ENCODE measurements at places on chromosomes 13 and 19. TPM values are rescaled to one million over a fixed set of nuclear protein-coding genes. Genes with fewer than 3 reads are reported as not detected.

The ACP7 gene
- 4.4 TPM for total RNA-seq

- peak; percentile 86 for DNase-seq
Observed at GRCh38 chr13:113584205-113584869, at the start of gene TFDP1. Gene TFDP1 (plus strand): TSS chr13:113584753. CDS start chr13:113585838, 1,085 bp downstream.

- DNase-seq = peak; percentile 89
Observed at GRCh38 chr19:46180701-46181387, 32.8 kb downstream of the IGFL2 start.

GRCh38 chr13:39281539-39282150, 243.4 kb downstream of the NHLRC3 start:
- DNase-seq = no peak

GRCh38 chr13:23849670-23850069, 39.5 kb downstream of the MIPEP start:
- DNase-seq = no peak

The C19orf67 gene
- not detected for total RNA-seq

The PSG11 gene
- not detected for total RNA-seq

DNA sequence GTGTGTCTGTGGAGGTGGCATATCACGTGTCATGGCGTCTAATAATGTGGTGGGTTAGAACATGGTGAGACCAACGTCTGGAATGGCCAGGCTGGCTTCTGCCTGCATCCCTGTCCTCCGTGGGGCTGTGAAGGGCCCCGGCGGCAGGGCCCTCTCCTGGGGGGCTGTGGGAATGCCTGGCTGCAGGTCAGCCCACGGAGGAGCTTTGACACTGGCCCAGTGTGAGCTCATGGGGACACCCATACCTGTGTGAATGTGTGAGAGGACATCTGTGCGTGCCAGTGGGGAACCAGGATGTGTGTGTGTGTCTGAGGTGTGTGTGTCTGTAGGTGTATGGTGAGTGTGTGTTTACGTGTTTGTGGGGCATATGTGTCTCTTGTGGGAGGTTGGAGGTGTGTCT, 300.1 kb downstream of the TEX29 start:
- no peak for DNase-seq

DNA sequence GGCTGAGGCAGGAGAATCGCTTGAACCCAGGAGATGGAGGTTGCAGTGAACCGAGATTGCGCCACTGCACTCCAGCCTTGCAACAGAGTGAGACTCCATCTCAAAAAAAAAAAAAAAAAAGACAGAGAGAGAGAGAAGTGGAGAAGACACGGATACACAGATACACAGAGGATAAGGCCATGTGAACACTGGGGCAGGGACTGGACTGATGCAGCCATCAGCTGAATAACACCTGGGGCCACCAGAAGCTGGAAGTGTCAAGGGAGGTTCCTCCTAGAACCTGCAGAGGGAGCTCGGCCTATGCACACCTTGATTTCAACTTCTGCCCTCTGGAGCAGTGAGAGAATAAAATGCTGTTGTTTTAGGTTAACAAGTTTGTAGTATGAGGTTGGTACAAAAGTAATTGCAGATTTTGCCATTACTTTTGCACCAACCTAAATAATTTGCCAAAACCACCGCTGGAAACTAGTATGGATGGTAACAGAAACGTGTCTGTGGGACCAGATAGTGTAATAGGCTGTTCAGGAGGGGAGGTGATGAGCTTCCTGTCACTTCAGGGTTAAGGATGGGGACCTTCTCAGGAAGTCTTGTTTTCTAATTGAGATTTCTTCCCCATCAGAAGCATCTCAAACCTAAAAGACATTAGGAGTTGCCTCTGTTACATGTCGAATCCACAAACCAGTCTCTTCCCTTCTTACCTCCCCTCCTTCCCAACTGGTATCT, 36.4 kb upstream of the IGSF23 start:
- DNase-seq = peak; percentile 56

GRCh38 chr19:30407068-30407709, 35.0 kb downstream of the ZNF536 start:
- DNase-seq = no peak

The ZNF724 gene
- 8.3 TPM for total RNA-seq

The NPAS1 gene
- 0.67 TPM for total RNA-seq

DNA sequence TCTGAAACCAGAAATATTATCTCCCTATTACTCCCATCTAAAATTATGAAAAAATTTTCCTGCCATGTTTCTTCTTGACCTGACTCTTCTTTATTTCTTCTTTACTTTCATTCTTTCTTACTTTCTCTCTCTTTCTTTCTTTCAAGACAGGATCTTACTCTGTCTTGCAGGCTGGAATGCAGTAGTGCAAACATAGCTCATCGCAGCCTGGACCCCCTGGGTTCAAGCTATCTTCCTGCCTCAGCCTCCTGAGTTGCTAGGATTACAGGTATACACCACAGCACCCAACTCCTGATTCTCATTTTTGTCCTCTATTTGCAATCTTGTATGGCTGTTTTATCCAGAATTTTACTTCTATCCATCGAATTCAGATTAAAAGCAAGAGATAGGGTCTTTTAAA, 631.1 kb downstream of the TBC1D4 start:
- DNase-seq = no peak

The ATP4A gene
- not detected for total RNA-seq

The ZNF667 gene
- total RNA-seq = 8.7 TPM

The B3GNT8 gene
- total RNA-seq = 3.4 TPM

DNA sequence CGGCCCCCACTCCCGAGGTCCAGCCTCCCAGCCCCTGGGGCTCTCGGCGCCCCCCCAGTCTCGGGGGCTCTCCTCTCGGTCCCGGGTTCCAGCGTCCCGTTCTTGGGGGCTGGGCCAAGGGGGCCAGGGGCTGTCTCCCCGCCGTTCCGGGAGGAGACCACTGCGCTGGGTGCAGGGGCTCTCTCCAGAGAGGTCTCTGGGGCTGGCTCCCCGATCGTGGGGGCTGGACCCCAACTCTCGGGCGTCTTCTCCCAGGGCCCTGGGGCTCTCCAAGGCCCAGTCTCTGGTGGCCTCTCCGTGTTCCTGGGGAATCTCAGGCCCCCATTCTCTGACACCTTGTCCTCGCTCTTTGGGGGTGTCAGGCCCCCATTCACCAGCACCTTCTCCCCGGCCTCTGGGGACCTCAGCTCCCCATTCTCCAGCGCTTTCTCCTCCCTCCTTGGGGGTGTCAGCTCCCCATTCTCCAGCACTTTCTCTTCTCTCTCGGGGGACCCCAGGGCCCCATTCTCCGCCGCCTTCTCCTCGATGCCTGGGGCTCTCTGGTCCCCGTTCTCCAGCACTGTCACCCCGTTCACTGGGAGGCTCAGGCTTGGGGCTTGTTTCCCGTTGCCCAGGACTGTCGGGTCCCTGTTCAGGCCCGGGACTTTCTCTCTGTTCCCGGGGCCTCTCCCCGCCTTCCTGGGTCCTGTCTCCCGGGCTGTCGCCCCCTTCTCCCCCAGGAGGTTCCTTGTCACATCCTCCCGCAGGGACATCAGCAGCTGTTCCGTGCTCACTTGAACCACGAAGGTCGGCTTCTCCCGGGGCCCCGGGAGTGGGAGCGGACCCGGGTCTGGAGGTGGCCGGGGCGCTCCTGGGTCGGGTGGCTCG, 13.7 kb downstream of the LMTK3 start:
- no peak for DNase-seq

- DNase-seq = no peak
Observed at GRCh38 chr19:35753634-35754369, 3.0 kb downstream of the HSPB6 start.

DNA sequence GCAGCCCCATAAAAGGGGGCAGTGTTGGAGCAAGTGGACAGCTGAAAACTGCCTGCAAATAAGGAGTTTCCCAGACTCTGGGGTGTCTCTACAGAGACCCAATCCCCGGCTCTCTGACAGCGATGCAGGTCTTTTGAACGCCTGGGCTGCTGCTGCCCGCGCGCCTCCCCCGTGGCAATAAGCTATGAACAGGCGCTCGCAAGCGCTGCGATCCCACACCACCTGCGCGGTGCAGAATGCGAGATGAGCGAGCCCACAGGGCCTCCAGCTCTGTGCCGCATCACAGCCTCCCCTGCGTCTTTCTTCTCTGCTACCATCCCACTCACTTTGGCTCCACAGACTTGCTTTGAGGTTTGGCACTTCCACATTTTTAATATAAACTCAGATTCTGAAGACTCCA, 62.3 kb downstream of the KCTD15 start:
- no peak for DNase-seq

DNA sequence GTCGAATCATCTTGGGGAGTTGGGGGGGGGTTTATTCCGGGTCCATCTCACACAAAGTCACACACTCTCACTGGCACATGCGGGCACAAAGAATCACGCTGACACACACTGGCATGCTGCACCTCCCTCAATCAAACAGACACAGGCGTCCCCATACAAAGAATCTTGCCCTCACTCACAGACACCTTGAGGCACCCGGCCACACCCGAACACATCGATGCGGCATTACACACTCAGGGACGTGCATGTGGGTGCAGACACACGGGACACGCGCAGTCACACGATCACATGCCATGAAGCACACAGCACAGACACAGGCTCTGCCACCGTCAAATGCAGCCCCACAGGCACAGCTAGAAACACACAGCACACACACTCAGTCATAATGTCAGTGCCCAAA, 7.8 kb downstream of the NFIX start:
- DNase-seq = no peak

The PRX gene
- 1.7 TPM for total RNA-seq

- DNase-seq = no peak
Observed at GRCh38 chr19:29590278-29590677, 15.8 kb upstream of the POP4 start.

DNA sequence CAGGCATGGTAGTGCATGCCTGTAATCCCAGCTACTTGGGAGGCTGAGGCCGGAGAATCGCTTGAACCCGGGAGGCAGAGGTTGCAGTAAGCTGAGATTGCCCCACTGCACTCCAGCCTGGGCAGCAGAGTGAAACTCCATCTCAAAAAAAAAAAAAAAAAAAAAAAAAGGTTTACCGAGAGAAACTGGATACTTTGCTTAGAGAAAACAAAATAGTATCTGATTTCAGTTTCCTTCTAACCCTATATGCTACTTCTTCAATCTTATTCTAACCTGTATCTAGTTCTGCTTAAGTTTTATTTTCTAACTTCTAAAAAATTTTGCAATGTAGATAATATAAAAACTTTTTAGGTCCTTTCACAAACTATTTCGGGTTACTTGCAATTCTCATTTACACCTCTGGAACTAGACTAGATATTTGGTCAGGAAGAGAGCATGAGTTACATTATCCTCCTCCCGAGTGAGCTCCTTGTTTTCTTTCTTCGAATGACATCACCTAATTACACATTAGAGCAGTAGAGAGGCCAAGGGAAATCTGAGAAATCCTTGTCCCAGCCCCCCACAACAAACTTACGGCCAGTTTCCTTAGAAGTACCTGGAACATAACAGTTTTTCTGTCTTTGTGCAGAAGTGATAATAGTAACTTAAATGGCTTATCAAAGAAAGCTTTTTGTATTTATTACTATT, 128.9 kb downstream of the B3GLCT start:
- no peak for DNase-seq

GRCh38 chr19:16516923-16517610, 20.9 kb downstream of the C19orf44 start:
- DNase-seq = no peak

DNA sequence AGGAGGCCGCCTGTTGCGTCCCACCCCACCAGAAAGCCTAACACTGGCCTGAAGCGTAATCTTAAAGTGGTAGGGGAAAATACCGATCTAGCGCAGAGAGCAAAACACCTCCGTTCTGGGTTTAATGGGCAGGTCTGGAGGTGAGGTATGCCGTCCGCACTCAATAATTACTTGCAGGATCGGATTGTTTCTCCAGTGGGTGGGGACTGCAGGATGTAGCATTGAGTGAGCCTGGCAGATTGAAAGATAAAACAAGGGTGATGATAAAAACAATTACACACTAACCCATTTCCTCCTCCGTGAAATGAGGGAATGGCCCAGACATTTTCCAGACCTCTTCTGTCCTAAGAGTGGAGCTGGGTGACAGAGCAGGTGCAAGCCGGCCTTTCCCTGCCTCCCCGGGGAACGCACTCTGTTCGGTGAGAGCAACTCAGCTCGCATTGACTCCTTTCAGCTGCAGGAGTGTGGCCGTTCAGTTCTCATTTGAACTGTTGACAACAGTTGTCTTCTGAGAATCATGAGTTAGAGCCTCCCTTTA, 110.2 kb upstream of the DOCK9 start:
- DNase-seq = no peak

GRCh38 chr13:80055847-80056246, 285.1 kb downstream of the SPRY2 start:
- no peak for DNase-seq

DNA sequence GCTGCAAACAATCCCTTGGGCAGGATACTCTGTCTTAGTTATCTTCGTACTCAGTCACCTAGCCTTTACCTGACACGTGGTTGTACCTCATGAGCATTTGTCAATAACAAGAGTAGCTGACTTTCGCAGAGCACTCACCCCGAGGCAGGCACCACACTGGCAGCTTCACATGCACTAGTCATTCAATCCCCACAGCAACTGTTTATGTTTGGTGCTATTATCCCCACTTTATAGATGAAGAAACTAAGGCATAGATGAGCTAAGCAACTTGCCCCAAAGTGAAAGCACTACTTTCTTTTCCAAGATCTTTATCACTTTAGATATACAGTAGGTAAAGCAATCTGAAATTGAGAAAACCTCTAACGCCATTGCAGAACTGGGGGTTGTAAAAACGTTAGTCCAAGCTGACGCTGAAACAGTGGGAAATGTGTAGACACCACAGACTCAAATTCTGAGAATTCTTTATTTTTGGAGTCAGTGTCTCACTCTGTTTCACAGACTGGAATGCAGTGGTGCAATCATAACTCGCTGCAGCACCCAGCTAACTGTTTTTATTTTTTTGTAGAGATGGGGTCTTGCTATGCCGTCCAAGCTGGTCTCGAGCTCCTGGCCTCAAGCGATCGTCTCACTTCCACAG, 446.0 kb downstream of the FOXO1 start:
- DNase-seq = no peak

- DNase-seq = no peak
Observed at GRCh38 chr13:33466262-33466661, 180.7 kb upstream of the STARD13 start.

The ZNF490 gene
- total RNA-seq = 8.3 TPM

GRCh38 chr13:43650882-43651281, 135.9 kb downstream of the ENOX1 start:
- DNase-seq = no peak

Data from mammary epithelial cell (primary cell).